GM19239 (cell line): ENCODE measurements at places on chromosomes 7 and 10.

GRCh38 chr7:18940593-18941134, 176.8 kb downstream of the TWIST1 start:
- DNase-seq, result no peak

DNA sequence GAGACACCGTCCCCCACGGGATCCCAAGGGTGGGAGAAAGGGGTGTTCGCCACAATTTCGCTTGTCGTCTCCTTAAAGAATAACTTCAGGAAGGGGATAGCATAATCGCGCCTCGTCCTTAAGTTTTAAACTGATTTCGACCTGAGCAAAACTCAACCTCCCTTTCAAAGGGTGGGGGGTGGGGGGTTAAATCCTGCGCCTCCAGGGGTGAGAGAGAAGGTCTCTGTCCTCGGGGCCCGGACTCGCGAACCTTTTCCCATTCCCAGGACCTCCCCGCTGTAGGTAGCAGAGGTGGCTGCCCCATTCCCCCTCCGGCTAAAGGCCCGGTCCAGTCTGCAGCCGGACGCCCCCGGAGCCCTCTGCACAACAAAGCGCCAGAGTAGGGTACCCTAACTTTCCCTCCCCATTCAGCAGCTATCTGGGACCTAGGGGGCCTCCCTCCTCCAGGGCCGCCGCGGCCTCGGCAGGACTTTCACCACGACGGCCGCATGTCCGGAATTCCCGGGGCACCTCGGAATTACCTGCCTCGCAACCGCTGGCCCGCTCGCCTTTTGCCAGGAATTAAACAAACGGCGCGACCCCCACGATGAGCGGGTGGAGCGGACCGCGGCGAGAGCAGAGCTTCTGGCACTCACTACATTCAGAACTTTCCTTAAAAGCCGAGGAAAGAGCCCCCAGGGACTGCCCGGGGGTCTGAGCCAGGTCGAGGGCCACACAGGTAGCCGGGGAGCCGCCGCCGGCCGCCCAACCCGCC, 1.7 kb downstream of the CDK6 start:
- no peak for DNase-seq

DNA sequence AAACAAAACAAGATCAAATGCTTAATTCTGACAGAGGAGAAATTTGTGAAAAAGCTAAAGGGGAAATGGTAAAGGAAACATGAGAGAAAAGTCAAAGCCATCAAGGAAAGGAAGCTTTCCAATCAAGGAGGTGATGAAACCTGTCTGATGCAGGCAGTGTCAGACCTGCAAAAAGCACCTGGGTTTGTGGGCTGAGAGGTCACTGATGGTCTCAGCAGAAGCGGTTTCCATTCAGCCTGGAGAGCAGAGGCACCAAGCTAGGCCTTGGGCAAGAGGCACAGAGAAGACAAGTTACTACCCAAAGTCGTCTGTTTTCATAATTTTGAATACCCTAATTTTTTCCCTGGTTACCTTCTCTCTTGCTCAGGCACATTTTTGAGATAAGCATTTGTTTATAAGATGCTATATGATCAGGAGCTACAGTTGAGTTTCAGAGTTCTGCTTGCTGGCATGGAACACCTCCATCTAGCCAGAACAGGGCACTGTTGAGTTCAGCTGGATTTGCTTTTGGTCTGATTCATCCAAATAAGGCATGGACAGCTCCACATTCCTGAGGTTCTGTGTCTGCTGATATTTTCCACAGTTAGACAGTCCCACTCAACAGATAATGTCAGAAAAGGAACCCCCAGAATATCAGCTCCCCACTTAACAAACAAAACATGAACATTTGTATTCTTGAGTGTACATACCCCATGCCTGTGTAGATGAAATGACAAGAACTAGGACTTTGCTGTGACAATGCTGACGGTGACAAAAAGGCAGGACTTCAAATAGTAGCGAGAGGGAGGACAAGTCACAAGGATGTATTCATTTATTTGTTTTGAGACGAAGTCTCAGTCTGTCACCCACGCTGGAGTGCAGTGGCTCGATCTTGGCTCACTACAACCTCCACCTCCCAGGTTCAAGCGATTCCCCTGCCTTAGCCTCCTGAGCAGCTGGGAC, 4.9 kb upstream of the PPIA start:
- no peak for DNase-seq

- no peak for DNase-seq
Measured at GRCh38 chr7:47026780-47027361, 555.0 kb downstream of the TNS3 start.

DNA sequence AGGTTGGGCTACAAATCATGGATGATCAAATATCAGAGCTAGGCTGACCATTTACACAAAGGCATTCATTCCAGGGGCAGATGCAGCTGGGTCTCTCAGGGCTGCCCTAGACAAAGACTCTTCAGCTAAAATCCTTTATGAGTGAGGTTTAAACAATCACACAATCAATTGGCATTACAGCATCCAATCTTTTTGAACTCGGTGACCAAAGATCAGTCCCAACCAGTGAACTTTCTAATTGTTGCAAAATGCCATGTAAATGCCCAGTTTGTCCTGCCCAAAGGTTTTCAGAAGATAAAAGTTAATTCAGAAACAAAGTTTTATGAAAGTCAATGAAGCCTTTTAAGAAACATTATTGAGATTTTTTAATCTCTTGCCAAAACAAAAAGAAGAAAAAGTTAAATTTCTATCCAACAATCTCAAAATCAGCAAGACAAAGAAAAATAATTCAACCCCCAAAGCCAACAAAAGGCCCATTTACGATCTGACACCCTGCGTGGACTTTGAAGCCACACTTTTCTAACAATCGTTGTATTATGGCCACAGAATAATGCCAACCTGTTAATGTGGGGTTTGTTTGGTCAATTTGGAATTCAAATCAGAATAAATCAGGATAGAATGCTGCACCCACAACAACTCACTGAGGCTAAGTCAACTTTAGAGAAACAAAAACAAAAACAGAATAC, 40.9 kb downstream of the GPR37 start:
- DNase-seq, result no peak

- no peak for DNase-seq
Measured at GRCh38 chr10:12617191-12618175, 268.1 kb downstream of the CAMK1D start.

- no peak for DNase-seq
Measured at GRCh38 chr10:84613336-84614021, 285.1 kb downstream of the CCSER2 start.

- DNase-seq, result no peak
Measured at GRCh38 chr10:124719213-124719851, 24.8 kb downstream of the FAM53B start.

GRCh38 chr10:58028597-58029366, 238.9 kb downstream of the IPMK start:
- no peak for DNase-seq

- DNase-seq, result no peak
Measured at GRCh38 chr7:130906575-130906974, 172.6 kb upstream of the KLF14 start.

- no peak for DNase-seq
Measured at GRCh38 chr7:131564640-131565039, 8.2 kb upstream of the PODXL start.

DNA sequence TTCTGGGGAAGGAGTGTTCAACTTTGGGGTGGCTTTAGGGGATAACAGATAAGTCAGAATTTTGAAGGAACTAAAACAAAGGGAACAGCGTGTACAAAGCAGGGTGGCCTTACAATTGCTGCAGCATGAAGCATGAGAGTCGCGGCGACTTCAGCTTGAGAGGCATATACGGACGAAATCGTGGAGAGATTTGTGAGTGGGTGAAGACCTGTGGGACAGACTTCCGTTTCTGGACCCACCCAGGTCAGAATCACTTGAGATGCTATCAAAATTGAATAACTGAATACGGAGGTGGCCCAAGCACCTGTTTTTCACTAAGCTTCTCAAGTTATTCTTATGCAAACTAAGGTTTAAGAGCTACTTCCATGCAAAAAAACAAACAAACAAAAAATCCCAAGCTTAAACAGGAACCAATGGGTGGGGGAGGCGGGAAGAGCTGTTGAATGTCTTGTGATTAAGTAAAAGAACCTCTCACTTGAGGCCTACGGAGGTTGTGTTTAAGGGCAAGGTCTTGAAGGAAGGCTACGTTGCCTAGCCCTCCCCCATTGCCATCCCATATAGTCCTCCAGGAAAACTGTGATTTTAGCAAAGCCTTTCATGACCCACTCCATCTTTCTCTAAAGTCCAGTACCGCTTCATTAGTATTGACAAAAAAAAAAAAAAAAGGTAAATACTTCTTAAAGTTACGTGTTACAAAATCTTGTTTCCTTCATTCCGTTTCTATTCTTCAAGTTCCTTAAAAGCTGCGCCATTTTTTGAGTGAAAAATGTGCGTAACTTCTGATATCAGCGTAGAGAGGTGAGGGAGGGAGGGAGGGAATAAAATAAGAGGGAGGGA, 1.3 kb upstream of the TRIM24 start:
- DNase-seq, result no peak

GRCh38 chr7:95716357-95717122, 55.8 kb upstream of the DYNC1I1 start:
- no peak for DNase-seq

DNA sequence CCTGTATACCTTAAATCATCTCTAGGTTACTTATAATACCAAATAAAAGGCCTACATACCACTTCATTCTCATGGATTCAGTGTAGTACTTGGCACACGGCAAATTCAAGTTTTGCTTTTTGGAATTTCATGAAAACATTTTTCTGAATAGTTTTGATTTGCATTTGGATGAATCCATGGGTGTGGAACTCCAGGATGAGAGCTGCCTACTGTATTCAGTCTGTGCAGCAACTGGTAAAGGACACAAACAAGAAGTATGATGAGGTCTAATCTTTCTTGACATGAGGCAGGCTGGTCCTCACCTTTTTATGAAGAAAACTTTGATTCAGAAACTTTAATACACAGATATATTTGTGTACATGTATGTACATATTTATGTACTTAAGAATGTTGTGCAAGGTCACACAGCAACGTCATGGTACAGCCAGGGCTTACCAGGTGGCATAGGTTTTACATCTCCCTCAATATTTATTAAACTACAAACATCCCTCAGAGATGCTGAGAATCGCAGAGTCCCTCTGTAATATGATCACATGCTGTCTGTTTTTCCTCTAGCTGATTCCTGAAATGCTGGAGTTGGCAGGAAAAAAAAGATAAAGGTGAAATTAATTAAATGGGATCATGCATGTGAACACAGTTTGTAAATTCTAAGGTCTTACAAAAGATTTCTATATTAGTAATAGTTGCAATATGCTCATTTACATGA, 239.6 kb downstream of the PRKG1 start:
- DNase-seq, result no peak

- DNase-seq, result no peak
Measured at GRCh38 chr10:28090506-28090905, 91.6 kb upstream of the ODAD2 start.

- no peak for DNase-seq
Measured at GRCh38 chr7:17546189-17546588, 247.7 kb downstream of the AHR start.

DNA sequence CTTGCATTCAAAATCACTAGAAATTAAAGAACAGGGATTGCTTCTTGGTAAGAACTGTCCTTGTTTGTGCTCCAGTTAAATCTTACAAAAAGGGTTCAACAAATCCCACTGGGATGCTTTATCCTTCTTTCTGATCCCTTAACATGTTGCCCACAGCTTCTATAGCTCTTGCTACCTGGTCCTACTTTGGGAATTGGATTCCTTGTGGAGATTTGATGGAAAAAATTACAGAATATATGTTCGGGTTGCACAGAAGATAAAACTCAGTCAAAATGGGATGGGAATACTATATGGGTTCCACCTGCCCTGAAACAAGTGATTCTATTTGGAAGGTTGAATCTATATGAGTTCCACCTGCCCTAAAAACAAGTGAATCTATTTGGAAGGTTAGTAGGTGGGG, at the start of gene OR2A25:
TSS of gene OR2A25 (plus strand) at position 301 of the 400 bp plus-strand sequence. CDS start 4,409 bp downstream, outside the sequence.
- no peak for DNase-seq

DNA sequence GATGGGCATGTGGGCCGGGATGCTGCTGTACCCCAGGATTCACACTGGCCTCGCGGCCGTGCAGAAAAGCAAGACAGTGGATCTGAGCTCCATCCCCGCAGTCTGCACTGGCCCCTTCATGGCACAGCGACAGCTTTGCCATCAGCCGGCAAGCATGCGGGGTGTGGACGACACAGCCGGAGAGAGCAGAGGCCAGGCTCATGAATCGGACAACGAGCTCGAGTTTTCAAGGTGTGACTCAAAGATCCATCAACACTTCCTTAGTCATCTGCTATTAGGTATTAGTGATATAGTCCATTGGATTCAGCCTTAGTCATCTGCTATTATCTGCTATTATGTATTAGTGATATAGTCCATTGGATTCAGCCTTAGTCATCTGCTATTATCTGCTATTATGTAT, 254.7 kb downstream of the KLF6 start:
- no peak for DNase-seq

GRCh38 chr10:117590101-117590875, 47.7 kb downstream of the EMX2 start:
- DNase-seq, result no peak
